Kasumi-1 (cell line): ENCODE measurements at places on chromosomes 5 and 9.

GRCh38 chr9:81585191-81585763 lies 104.1 kb downstream of the TLE1 start:
- no peak for DNase-seq

DNA sequence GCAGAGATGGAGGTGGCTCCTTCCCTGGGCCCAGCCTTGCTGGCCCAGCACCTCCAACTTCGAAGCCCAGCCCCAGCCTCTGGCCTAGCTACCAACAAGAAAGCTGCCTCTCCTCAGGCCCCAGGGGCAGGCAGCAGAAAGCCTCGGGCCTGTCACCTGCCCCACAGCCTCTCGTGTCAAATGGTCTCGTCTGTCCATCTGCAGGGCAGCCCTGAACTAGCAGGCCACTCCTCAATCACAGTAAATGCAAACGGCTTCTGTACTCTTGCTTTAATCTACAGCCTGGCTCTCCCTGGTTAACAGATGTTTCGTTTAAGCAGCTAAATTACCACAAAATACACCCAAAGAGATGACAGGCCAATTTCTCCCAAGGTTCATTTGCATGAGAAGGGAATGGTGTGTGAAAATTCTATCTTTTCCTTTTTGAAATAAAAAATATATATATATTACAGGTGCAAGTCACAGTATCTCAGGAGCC lies 21.5 kb downstream of the VAV2 start:
- DNase-seq, result no peak

DNA sequence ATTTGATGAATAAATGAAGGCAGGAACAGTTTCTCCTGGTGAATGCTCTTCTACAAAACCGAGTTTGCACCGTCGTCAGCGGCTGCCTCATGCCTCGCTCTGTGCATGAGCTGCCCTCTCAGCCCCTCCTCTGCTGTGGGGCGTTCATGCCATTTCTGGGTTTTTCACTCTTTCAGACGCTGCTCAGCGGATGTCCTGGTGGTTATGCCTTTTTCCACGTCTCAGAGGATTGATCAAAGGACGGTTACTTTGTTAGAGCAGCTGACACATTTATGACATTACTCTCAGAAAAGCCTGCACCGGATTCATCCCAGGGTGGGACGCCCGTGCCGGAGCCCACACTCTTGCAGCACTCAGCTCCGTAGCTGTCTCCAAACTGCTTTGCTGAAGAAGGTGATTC lies 195.9 kb upstream of the PPP1R26 start:
- no peak for DNase-seq

DNA sequence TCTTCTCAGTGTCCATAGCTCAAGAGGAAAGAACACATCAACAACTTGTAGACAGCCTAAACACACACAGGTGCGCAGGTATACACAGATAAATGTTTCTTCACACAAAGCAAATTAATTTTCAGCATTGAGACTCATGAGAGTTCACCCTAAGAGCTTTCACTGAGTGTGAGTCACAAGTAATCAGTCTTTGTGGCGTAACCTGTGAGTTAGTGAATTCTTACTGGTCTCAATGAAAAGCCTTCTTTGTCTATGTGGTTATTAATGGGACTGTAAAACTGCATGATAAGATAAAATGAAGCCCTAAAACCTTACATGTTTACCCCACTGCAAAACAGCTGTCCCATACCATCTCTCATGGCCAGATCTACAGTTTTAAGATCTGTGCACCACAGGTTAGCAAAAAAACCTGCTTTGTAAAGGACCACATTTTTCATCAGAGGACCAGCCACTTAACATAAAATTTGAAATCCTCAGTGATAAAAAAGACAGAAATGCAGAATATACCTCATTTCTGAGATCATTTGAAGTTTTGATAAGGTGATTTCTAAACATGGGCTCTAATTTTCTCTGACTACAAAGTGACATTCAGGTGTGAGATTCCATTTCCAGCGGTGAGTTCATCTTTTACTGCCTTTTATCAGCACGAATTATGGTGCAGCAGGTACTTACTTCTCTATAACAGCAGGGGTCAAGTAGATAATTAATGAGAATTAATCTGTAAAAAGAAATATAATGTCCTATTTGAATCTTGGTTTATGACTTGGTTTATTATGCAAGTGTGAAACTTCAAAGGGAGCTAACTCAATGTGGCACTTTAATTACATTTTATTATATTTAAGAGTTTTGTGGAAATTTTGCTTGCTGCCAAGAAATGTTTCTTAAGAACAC lies 335.7 kb upstream of the PIK3R1 start:
- no peak for DNase-seq

DNA sequence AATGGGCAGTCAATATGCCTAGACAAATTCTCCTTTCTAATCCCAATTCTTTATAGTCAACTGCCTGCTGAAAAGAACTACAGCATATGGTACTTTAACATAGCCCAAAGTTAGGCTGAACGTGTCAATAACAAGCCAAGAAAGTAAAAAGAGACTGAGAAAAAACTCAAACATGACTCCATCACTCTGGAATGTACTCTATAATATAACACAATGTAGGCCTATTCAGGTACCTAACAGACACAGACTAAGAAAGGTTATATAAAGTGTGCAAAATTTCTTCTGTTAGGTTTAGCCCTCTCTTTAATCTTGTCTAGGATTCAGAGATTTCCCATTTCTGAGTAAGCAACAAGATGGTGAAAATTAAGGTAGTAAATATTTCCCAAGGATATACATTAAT lies 209.7 kb upstream of the PRR16 start:
- no peak for DNase-seq

DNA sequence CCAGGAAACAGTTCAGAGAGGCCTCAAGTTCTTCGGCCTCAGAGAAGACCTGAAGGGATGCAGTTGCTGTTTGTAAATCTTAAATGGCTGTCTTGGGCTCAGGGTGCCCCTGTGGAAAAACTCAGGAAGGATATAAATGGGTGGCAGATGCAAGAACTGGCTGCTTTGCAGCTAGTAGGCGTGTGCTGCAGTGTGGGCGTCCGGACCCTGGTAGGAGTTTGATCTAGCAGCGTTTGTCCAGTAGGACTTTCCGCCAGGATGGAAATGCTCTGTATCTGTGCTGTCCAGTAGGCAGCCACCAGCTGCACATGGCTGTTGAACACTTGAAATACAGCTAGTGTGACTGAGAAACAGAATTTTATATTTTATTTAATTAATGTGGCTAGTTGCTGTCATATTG lies 7.7 kb downstream of the CDX1 start:
- DNase-seq, result no peak

GRCh38 chr9:28464481-28465216 lies 891.4 kb upstream of the C9orf72 start:
- DNase-seq, result no peak

DNA sequence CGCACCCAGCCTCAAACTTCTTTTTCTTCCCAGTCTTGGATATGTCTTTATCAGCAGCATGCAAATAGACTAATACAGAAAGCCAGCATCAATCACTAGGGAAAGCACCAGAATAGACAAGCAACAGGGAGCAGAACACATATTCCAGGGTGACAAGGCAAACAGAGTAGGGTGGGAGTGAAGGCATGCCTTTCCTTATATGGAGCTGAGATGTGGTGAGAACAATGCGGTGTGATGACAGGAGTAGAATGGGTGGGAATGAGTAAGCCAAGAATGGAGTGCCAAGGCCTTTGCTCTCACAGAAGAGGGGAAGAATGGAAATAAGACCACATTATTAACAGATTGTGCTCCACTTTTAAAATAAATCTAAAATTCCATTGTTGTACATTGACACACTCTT lies 115.6 kb downstream of the CETN3 start:
- DNase-seq, result no peak

GRCh38 chr5:174624733-174625522 lies 99.5 kb upstream of the MSX2 start:
- DNase-seq, result no peak

DNA sequence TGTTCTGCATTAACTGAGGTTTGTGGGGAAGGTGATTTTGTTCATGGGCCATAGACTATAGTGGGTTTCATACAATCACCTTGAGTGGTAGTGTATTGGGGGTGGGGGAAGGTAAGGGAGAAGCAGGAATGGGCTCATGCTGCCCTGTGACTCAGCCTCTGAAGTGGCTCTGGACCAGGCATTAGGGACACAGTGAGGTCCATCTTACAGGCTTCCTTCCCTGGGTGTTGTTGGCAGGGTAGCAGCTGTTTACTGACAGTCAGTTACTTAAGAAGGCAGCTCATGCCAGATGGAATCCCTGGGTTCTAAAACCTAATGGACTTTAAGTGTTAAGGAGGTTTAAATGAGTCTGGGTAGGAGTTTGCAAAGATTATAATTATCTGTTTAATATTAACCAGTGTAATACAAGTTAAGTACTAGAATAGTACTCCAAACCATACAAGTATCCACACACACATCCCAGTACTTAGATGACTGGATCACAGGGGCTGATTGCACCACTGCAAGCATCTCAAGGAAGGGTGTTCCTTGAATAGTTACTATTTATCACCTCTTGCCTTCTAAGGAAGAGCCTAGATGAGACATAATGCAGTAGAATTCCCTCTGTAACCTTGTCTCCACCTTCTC lies 59.3 kb downstream of the CAST start:
- DNase-seq, result no peak

DNA sequence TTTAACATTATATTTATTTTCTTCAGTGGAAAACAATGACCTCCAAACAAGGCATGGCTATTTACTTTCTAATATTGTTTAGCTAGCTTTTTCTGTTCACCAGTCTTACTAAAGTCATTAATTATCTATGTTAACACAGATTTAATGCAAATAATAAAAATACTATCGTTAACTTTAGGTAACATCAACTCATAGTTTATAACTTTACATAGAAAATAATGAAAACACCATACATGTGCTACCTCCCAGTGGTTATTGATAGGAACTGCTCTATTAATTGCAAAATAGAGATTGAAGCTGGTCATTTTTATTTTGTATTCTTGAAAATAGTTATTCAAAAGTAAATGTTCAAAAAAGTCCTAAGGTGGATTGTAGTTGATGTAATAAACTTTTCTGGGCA lies 78.3 kb upstream of the HCN1 start:
- DNase-seq, result peak; percentile 39

DNA sequence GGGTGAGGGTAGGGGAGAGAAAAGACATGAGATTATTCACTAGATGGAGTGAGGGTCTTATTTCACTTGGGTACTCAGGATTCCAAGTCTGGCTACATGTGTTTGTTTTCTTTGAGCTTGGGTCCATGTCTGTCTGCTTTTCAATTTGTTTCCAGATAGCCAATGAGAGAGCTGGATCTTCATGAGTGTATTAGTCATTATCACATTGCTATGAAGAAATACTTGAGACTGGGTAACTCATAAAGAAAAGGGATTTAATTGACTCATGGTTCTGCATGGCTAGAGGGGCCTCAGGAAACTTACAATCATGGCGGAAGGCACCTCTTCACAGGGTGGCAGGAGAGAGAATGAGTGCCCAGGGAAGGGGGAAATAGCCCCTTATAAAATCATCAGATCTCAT lies 196.8 kb upstream of the TRIM32 start:
- no peak for DNase-seq

GRCh38 chr5:149869411-149869821 lies 75.2 kb downstream of the PDE6A start:
- no peak for DNase-seq

GRCh38 chr9:136807281-136808074 lies at the start of gene RABL6:
RABL6 (plus strand) TSS chr9:136807948; CDS start chr9:136808197, 249 bp downstream.
- DNase-seq, result peak; percentile 64

- no peak for DNase-seq
Measured at GRCh38 chr5:124474528-124475215, 271.8 kb downstream of the ZNF608 start.

DNA sequence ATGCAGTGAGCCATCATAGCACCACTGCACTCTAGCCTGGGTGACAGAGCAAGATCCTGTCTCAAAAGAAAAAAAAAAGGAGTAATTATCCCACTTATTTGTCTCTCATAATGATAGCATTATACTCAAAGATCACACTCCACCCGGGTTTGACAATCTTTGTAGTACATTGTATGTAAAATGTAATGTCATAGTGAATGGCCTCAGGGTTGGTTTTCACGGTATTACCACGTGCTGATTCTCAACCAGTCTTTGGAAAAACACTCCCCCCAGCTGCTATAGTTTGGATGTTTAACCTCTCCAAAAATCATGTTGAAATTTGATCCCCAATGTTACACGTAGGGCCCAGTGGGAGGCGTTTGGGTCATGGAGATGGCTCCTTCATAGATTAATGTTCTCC lies 402.4 kb upstream of the GRAMD2B start:
- DNase-seq, result no peak

GRCh38 chr5:32760091-32760509 lies 49.0 kb downstream of the NPR3 start:
- DNase-seq, result no peak

DNA sequence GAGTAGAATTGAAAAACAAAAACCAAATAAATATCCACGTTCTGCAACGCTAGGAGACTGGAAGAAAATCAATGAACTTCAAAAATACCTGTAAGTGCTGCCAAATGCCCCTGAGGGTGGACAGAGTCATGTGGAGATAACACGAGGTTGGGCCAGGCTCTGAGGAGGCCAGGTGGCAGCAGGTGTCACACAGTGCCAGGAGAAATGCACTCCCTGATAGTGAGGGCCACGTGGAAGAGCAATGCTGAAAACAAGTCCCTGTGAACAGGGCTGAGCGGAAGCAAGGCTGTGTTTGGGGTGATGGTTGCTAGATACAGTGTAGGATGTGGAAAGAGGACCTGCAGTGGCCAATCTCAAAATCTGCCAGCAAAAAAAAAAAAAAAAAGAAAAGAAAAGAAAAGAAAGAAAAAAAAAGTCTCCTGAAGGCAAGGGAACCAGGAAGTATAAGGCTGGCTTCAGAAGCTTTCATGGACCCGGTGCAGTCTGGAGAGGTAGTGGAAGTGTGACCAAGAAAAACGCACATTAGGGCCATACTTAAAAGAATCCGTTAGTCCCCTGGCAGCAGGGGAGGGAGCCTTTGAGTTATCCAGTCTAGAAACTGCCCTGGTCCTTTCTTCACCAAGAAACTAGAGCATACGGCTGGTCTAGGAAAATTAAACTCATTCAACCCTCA lies 16.8 kb downstream of the C1QTNF3 start:
- DNase-seq, result no peak

- DNase-seq, result peak; percentile 6
Measured at GRCh38 chr9:15403155-15403554, 19.5 kb upstream of the SNAPC3 start.

DNA sequence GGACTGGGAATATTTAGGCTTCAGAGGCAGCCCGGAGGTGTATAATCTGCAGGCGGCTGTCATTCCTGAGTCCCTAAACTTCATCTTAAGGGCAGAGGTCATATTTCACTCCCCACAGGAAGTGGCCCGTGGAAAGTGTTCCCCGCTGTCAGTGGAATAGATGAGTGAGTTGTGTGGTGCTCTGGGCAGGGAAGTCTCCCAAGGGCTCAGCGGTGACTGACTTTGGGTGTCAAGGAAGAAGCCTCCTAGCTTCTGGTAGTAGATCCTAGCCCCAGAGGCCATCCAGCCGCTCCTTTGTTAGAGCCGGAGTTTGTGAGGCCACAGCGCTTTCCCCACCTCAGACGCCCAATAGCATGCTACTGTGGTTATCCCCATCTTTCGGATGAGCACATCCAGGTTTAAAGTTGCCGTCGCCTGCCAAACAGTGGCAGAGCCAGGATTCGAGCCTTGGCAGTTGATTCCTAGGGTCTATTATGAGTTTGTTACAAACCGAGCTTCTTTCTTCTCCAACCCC lies 38.9 kb upstream of the TIFAB start:
- DNase-seq, result no peak

- no peak for DNase-seq
Measured at GRCh38 chr9:75930730-75931321, 40.4 kb downstream of the PCSK5 start.
